Breast epithelium (tissue), 4 donors: ENCODE measurements at places on chromosomes 5 and 9.

- no peak for DNase-seq
Observed at GRCh38 chr9:2154731-2155130, 139.6 kb downstream of the SMARCA2 start.

DNA sequence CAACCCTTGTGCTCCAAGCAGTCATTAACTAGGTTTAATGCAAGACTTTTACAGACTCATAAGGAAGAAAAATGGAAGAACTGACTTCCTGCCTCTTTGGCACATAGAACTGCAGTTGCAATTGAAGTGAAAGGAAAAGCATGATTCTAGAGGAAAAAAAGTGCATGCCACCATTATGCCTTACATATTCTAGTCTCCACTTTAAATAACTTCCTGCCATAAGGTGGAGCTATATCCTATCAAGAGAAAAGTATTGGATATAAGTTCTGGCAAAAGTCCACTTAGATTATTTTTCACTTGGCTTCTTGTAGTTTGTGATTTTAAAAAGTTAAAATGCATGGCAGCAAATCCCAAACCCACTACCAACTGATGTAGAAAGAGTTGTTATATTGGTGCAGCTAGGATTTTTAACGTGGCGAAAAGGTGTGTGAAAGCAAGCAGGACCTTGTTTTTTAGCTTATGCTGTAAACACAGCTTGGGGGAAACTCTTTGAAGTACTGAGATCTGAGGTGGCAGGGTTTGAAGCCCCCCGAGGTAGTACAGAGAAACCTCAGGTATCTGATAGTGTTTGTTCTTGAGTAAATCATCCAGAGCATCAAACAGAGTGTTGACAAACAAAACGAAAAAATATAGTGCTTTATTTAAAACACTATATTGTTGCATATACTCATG lies 117.9 kb downstream of the ANXA1 start:
- DNase-seq, result no peak

- no peak for DNase-seq
Observed at GRCh38 chr5:115455301-115455707, 89.3 kb downstream of the FEM1C start.

- DNase-seq, result no peak
Observed at GRCh38 chr5:134246771-134247427, 21.0 kb upstream of the PPP2CA start.

DNA sequence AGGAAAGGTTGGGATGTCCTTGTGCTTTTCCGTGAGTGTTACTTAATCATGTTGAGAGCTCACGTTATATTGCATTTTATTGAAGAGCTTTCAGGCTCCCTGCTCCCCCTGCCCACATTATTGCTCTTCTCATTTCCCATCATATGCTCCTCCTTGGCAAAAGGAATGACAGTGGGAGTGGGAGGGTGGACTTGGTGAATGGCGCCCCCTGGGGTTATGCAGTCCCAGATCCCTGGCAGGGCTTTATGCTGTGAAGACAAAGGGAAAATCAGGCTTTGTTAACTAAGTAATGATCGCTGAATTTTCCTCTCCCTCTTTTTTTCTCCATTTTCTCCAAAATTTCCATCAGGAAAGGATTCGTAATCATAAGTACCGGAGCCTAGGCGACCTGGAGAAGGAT lies 166.6 kb downstream of the SMARCA2 start:
- no peak for DNase-seq

- DNase-seq, result no peak
Observed at GRCh38 chr9:93133681-93134014, 403 bp downstream of the NINJ1 start.

DNA sequence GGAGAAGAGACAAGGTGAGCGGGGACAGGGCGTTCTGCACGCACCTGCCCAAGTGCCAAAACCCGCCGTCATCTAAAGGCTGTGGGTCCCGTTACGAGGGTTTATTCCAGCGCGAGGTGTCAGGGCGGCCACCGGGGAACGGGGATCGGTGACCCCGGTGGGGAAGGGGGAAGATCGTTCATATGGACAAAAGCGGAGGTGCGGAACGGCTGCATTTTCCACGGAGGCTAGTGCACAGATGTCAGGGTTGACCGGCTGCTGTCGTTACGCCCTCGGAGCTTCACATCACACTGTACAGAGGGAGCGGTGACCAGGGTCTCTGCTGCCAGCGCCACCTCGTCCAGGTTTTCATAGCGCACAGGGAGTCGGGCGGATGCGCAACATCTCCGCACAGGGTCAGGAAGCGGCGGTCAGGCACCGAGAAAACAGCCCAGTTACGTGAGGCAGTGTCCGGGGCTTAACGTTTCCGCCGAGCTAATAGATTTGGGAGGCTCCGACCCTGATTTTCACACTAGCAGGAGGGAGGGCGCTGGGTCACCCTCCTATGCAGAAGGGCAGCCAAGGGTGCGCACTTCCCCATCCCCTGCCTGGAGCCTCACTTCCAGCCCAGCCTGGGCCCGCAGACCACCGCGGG lies 13.5 kb downstream of the BTNL9 start:
- DNase-seq, result no peak

GRCh38 chr9:131943351-131943841 lies 136.3 kb downstream of the MED27 start:
- no peak for DNase-seq

- no peak for DNase-seq
Observed at GRCh38 chr5:96790961-96791504, 16.7 kb downstream of the ERAP1 start.

- no peak for DNase-seq
Observed at GRCh38 chr5:157640406-157641066, 11.7 kb downstream of the SOX30 start.

DNA sequence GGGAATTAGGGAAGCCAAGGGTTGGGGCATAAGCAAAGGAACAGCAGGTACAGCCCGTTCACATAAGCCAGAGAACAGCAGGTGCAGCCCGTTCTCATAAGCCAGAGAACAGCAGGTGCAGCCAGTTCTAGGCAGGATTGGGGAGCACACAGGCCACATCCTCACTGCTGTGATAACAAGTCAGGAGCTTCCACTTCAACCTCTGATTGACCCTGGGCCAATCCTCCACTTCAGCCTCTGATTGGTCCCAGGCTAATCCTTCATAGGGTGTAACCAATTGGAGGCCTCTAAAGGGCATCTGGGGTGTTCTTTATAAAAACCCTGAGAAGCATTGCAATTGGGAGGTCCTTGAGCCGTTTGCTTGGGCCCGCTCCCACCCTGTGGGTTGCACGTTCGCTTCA lies 27.5 kb downstream of the CEL start:
- DNase-seq, result no peak

GRCh38 chr5:137616046-137616445 lies 116.9 kb upstream of the SPOCK1 start:
- no peak for DNase-seq

- DNase-seq, result no peak
Observed at GRCh38 chr5:35138232-35138631, 90.5 kb upstream of the AGXT2 start.

GRCh38 chr5:84381502-84382362 lies 2.9 kb downstream of the EDIL3 start:
- DNase-seq, result no peak

DNA sequence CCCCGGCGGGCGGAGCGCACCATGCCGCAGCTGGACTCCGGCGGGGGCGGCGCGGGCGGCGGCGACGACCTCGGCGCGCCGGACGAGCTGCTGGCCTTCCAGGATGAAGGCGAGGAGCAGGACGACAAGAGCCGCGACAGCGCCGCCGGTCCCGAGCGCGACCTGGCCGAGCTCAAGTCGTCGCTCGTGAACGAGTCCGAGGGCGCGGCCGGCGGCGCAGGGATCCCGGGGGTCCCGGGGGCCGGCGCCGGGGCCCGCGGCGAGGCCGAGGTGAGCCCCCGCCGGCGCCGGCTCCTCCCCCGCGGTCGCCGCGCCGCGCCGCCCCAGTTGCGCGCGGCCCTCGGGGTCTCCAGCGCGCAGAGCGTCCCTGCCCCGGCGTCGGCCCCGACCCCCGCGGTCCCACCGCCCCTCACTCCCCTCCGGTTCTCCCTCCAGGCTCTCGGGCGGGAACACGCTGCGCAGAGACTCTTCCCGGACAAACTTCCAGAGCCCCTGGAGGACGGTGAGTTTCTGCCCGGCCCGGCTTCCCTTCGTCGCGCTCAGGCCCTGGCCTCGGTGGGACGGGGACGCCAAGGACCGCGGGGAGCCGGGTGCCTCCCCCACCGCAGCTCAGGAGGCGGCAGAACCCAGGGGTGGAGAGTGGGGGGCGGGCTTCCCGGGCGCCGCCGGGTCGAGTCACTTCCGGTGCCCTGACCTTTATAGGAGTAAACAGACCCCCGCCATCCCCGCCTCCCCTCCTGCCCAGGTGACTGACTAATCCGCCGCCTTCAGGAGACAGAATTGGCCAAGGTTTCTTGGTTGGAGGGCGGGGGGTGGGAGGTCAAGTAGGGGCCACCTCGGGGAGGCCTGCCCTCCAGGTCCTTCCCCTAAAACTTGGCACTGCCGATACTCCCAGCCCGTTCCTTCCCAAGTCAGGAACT lies 665 bp downstream of the TCF7 start:
- no peak for DNase-seq

DNA sequence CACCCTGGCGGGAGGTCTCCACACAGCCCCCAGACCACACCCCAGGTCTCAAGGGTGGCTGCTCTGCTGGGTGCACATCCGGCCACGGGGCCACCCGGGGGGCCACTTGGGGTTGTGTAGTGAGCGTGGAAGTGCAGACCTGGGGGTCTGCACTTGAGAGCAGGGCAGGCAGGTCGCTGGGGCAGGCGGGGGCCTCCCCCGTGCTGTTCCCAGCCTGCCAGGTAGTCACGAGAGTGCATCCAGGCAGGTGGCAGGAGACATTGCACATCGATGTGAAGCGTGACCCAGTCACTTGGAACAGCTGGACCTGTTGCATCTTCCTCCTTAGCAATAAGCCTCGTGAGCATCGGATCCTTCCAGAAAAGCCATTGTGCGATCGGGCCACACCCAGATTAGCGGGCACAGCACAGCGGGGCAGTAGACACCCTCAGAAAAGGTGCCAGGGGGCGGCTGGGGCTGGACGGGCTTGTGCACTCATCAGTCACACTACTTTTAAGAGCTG lies 4.8 kb upstream of the ENTPD8 start:
- DNase-seq, result no peak

DNA sequence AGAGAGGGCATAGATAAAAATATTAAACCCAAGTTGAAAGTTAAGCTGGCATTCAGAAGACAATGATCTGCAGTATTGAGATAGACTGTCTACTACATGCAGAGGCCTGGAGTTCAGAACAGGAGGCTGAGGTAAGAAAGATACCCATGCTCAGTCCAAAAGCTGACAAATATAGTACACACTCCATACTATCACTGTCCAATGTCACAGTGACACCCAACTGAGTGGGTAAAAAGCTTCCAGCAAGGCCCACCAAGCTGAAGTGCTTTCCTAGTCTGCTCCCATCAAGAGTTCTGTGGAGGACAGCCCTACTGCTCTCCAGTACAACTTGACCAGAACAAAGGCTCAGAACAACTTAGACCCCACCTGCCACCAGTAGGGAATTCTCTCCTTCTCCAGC lies 124.9 kb downstream of the SLC12A2 start:
- no peak for DNase-seq

DNA sequence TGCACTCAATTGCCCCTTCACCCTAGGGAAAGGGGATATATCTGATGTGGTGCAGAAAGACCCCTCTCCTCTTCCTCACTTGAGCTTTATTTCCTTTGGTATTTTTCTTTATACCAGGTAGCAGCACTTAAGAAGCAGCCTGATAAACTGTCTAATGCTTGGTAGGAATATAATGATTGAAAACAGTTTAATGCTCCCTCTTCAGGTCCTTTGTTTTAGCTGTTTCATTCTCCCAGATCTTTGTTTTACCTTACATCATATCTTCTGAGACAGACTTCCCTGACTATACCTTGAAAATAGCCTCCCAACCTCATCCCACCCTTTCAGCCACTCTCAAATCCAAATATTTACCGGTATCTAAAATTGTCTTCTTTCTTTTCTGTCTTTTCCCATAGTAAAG lies 87.9 kb downstream of the NUDT12 start:
- no peak for DNase-seq

- DNase-seq, result no peak
Observed at GRCh38 chr5:38207343-38207742, 51.0 kb upstream of the EGFLAM start.

DNA sequence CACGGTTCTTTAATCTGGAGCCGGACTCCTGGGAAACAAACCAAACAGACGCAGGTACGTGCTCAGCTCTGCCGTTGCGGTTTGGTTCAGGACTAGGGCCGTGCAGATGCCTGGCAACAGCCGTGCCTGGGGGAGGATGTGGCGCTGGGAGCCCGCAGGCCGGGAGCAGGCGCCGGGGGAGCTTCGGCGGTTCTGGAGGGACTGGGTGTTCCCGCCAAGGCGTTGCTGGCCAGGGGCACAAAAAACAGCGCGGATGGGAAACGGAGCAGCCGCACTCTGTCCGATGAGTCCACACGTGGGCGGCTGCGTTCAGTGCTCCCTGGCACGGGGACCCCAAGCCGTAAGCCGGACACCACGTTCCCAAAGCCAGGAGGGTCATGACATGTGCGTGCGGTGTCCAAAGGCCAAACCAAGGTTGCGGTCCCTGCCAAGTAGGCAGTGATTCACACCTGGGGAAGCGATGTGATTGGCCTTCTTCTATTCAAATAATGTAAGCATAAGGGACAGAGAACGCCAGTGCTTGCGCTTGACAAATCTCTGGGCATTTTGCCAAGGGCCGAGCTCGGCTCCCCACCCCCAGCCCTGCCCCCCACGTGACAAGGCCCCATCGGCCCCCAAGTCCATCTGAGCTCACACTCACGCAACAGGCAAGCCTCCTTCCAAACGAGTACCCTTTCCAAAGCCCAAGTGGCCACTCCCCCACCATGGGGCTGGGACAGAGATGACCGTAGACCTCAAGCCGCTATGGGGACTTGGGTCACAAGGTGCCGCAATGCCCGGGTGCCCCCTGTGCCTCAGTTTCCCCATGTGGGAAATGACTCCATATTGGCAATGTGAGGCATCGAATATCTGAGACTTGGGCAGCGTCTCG lies 49.7 kb upstream of the NKD2 start:
- DNase-seq, result no peak

DNA sequence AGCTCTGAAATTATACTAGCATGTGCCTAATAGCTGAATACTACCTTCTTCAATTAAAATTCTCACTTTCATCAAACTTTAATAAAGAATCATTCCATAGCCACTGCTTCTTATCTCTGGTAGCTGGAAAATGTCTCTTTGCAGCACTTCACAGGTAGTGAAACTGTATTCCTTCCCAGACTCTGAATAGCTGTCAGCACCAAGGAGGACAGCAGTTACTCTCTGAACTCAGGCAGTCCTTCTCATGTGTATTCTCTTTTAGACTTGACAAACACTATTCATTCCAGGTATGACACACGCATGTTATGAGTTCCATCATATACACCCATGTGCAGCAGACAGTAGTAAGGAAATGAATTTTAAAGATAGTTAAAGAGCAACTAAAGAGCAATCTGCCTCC lies 627.1 kb downstream of the EFNA5 start:
- DNase-seq, result no peak

GRCh38 chr9:34993502-34994259 lies 4.1 kb downstream of the DNAJB5 start:
- DNase-seq, result no peak

- DNase-seq, result no peak
Observed at GRCh38 chr5:96114736-96115135, 153.1 kb upstream of the ELL2 start.

- DNase-seq, result no peak
Observed at GRCh38 chr9:129907201-129907600, 71.9 kb downstream of the USP20 start.
